ENCODE measurements at places on chromosomes 7 and 10. TPM values are rescaled to one million over a fixed set of nuclear protein-coding genes. Genes with fewer than 3 reads are reported as not detected.
A peak's percentile ranks its signal among the peaks of the same experiment; 100 is the strongest.

Gene CYP17A1
- 0.83 TPM for total RNA-seq

Gene MBL2
- not detected for total RNA-seq

GRCh38 chr7:46633200-46633599 lies 712.1 kb upstream of the IGFBP3 start:
- H3K4me1 ChIP-seq: no peaks in the 10 kb centered on the region
- no peak for DNase-seq
- H3K4me3 ChIP-seq: no peak overlapping the region

DNA sequence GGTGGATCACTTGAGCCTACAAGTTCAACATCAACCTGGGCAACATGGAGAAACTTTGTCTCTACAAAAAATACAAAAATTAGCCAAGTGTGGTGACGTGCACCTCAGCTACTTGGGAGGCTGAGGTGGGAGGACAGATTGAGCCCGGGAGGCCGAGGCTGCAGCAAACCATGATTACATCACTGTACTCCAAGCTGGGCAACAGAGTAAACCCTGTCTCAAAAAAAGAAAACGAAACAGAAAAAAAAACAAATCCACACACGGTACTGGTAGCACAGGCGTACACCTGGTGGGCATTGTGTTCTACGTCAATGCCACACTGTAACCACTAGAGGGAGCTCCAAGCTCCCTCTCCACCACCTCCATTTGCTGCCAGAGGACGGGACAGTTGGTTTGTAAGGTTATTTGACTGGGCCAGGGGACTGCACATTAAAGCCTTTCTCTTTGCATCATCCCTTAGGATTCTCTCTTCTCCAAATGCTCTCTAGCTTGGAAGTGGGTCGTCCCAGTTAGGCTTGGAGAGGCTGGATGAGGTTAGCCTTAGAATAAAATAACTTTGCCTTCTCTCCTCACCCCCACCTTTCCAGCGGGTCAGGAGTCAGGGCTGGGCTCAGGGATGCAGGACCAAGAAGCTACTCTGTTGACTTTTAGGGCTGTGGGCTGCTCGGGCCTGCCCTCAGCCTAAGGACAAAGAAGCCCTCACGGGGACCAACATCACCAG lies 130.8 kb downstream of the SORBS1 start:
- H3K27ac ChIP-seq: peak overlapping the region; percentile 65
- no peaks in the 10 kb centered on the region for H3K27me3 ChIP-seq
- H3K36me3 ChIP-seq: no peaks in the 10 kb centered on the region
- H3K4me1 ChIP-seq: no peaks in the 10 kb centered on the region
- DNase-seq: peak; percentile 74
- H3K4me3 ChIP-seq: no peak overlapping the region

- no peak for DNase-seq
- no peaks in the 10 kb centered on the region for H3K27me3 ChIP-seq
- H3K4me3 ChIP-seq: no peak overlapping the region
- H3K4me1 ChIP-seq: no peaks in the 10 kb centered on the region
- no peaks in the 10 kb centered on the region for H3K36me3 ChIP-seq
- H3K27ac ChIP-seq: no peak overlapping the region
These were observed 28.4 kb downstream of the COA1 start for GRCh38 chr7:43700646-43701499.

GRCh38 chr7:117982071-117983055 lies 109.1 kb upstream of the CTTNBP2 start:
- no peaks in the 10 kb centered on the region for H3K36me3 ChIP-seq
- H3K4me3 ChIP-seq: no peak overlapping the region
- H3K27ac ChIP-seq: peak overlapping the region; percentile 73
- peak; percentile 81 for DNase-seq
- H3K4me1 ChIP-seq: no peaks in the 10 kb centered on the region

DNA sequence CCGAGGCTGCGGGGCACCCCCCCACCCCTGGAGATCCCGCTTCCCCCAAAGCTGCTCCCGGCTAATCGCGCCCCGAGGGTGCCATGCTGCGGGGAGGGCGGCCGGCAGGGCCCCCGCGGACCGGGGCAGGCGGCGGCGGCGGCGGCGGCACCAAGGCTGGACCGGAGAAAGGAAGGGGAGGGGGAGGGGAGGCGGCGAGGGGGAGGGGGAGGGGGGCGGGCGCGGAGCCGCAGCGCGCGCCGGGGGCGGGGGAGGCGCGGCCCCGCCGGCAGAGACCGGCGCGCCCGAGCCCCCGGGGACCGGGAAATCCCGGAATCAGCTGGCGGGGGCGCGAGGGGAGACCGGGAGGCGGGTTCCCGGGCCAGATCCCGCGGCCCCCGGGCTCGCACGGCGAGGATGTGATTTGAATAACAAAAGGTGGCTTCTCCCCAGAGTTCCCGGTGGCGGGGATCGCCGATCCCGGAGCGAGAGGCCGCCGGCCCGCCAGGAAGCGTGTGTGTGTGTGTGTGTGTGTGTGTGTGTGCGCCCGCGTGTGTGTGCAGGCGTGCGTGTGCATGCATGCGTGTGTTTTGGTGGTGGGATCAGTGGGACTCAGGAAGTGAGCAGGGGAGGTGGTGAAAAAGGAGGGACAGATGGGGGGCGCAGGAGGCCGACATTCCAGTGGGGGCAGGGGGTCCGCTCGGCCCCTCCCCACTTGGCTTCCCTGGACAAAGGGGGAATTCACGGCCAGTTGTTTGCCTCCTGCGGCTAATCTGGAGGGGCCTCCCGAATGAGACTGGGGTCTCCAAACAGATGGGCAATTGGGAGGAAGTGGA lies 99.5 kb downstream of the HIP1 start:
- peak overlapping the region; percentile 64 for H3K4me3 ChIP-seq
- H3K36me3 ChIP-seq: no peaks in the 10 kb centered on the region

DNA sequence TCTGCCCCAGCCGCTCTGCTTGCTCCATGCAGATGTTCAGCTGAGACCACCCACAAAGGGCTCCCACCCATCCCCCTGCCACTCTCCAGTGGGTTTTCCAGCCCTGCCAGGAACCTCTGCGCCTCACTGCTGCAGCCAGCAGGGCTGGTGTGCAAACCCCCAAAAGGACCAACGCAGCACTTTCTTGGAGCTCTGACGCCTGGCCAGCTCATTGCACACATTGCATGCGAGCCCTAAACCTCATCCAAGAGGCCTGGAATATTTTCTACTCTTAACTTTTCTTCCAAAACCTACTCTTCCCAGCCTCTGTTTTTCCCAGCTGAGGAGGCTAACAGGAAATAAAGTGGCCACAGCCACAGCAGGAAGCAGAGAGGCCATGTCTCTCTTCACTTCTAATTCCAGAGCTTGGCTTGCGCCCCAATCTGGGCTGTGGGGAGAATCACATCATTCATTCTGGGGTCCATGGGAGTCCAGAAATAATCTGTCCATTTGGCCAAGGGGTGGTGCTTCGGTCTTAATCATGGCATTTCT lies 4.6 kb upstream of the FAM170B start:
- no peak overlapping the region for H3K4me3 ChIP-seq
- H3K36me3 ChIP-seq: no peaks in the 10 kb centered on the region
- H3K27ac ChIP-seq: peak overlapping the region; percentile 84
- H3K4me1 ChIP-seq: no peaks in the 10 kb centered on the region
